ENCODE measurements at places on chromosomes 1 and 21.

- H3K27ac ChIP-seq, result no peak overlapping the region
- no peak for DNase-seq
- H3K36me3 ChIP-seq, result no peaks in the 10 kb centered on the region
- no peaks in the 10 kb centered on the region for H3K4me1 ChIP-seq
Measured at GRCh38 chr1:44012941-44013609, 18.2 kb downstream of the SLC6A9 start.

DNA sequence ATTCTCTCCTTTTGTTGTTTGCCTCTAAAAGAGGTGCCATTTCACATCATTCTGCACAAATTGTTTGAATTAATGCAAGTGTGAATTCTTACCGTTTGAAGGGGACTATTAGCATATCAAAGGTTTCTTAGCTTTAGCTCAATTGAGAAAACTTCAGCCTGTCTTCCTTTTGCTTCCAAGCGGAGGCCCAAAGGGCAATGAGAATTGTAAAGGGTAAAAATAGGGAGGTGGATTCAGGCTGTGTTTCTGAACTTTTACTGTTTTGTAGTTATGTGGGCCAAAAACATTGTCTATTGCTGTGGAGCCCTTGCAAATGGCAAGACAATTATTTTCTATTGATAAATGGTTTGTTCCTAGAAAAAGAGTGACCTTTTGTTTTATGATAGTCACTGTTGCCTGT is 3.6 kb downstream of the ADGRL2 start:
- H3K36me3 ChIP-seq, result no peaks in the 10 kb centered on the region
- peak overlapping the region; percentile 84 for H3K27ac ChIP-seq
- DNase-seq, result no peak
- peaks cover 5% of the 10 kb centered on the region for H3K4me1 ChIP-seq
- H3K27me3 ChIP-seq, result no peaks in the 10 kb centered on the region

DNA sequence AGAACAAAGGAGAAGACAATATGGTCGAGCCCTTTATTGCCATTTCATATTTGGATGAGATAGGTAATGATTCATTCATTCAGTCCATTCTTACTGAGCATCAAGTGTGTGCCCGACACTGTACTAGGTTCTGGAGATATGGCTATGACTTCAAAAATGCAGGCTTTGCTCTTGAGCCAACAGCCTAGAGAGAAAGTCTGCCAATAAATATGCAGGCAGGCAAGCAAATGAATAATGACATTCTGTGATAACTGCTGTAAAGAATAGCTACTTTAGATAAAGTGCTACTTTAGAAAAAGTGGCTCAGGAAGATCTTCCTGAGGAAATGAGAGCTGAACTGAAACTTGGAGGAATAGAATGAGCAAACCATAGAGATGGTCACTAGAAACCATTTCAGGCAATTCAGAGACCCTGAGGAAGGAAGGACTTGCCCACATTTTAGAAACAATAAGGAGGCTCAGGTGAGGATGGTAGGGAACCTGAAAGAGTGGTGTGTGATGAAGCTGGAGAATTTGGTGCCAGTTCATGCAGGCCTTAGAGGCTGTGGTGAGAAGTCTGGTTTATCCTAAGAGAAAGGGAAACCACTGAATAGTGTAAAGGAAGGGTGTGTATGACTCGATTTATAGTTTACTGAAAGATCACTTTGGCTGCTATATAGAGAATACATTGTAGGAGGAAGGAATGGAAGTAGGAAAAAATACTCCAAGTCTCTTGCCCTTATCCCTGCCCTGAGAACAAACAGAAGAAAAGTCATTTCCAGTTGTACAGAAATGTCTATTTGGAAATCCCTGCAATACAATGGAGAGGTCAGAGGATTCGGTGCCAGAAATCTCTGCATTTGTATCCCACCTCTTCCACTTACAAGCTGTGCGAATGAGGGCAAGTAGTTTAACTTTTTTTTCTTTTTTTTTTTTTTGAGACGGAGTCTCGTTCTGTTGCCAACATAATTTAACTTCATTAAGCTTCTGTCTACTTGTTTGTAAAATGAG is 167.9 kb downstream of the VPS13D start:
- no peak overlapping the region for H3K4me3 ChIP-seq
- H3K4me1 ChIP-seq, result peaks cover 8% of the 10 kb centered on the region
- DNase-seq, result no peak
- peaks cover 8% of the 10 kb centered on the region for H3K36me3 ChIP-seq

GRCh38 chr1:156794506-156795373 is 21.9 kb downstream of the SH2D2A start:
- H3K4me1 ChIP-seq, result peaks cover 11% of the 10 kb centered on the region
- no peak overlapping the region for H3K4me3 ChIP-seq
- no peak for DNase-seq
- H3K27me3 ChIP-seq, result no peaks in the 10 kb centered on the region

DNA sequence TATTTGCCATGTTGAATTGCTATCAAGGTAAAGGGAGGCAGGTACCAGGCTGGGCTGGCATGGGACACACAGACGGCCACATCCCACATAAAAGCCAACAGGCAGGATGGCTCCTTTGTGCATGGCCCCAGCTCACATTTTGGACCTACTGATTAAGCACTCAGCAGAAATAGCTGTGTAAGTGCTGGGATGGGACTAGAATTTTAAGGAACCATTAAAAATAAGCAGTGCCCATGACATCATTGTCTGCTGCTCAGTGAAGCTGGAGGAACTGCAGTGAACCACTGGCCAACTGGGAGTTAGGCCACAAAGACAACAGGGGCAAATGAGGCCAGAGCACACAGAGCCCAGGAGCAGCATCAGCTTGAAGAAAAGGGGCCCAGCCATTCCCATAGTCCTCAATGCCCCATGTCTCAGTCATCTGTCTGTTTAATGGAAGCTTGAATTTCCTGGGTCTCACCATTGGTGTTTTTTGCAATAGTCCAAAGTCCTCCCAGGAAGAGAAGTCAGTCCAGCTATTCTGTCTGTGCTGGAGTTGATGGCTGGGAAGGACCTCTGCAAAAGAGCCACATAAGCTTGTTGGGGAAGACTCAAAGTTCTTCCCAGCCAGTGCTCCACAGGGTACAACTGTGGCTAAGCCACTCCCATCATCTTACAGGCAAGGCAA is 45.3 kb upstream of the TNR start:
- H3K4me3 ChIP-seq, result no peak overlapping the region
- DNase-seq, result no peak
- H3K27ac ChIP-seq, result no peak overlapping the region
- peaks cover 33% of the 10 kb centered on the region for H3K4me1 ChIP-seq
- no peaks in the 10 kb centered on the region for H3K36me3 ChIP-seq

DNA sequence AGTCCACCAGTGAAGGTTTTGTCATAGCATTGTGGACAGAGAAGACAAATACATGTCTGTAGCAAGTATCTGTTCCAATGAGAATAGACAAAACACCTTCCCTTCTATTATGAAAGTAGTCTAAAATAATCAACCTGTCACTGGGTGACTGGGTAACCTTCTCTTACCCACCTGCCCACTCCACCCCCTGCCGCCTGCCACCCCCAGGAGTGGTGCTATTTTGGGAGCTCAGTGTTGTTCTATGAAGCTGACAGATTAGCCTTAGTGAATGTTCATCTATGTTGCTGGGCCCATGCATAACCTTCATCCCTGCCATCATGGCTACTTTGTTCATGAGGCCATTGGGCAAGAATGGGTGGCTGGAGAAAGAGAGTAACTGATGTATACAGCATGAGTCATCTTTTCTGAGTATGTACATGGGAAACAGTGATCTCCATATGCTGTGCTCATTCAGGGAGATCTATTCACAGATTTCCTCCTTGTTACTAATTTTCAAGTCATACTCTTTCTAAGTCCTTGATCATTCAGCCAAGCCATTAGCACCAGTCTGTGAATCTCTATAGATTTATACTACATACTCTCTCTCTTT is 24.8 kb downstream of the MARK1 start:
- H3K4me1 ChIP-seq, result no peaks in the 10 kb centered on the region
- no peak overlapping the region for H3K4me3 ChIP-seq
- no peak overlapping the region for H3K27ac ChIP-seq
- H3K36me3 ChIP-seq, result no peaks in the 10 kb centered on the region
- DNase-seq, result no peak

- no peaks in the 10 kb centered on the region for H3K4me1 ChIP-seq
- no peak overlapping the region for H3K4me3 ChIP-seq
- H3K27ac ChIP-seq, result no peak overlapping the region
- no peak for DNase-seq
Measured at GRCh38 chr21:45780647-45781046, 137.1 kb downstream of the PCBP3 start.

DNA sequence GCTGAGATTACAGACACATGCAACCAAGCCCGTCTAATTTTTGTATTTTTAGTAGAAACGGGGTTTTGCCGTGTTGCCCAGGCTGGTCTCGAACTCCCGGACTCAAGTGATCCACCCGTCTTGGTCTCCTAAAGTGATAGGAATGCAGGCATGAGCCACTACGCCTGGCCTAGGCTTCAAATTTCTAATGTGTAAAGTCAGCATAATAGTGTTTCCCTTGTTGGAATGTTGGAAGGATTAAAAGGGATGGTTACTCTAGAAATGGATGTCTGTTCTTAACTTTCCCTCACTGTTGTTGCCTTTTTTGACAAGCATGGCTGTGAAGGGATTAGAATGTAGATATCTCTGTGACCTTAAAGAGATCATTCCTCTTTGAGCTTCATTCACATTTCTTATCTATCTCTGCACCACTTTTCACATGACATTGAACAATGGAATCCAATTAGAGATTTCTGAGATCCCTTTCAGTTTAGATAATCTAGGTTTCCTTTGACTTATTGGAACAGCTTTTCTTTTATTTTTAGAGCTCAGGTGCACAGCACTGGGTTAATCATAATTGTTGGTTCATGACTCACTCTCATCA is 33.7 kb downstream of the NFASC start:
- H3K36me3 ChIP-seq, result no peaks in the 10 kb centered on the region
- H3K4me1 ChIP-seq, result no peaks in the 10 kb centered on the region
- DNase-seq, result no peak
- no peaks in the 10 kb centered on the region for H3K27me3 ChIP-seq
- H3K4me3 ChIP-seq, result no peak overlapping the region

GRCh38 chr21:41045534-41046268 is 122.3 kb upstream of the BACE2 start:
- no peak overlapping the region for H3K4me3 ChIP-seq
- no peaks in the 10 kb centered on the region for H3K4me1 ChIP-seq
- no peak overlapping the region for H3K27ac ChIP-seq
- peak; percentile 85 for DNase-seq
- H3K36me3 ChIP-seq, result no peaks in the 10 kb centered on the region
- no peaks in the 10 kb centered on the region for H3K27me3 ChIP-seq

- H3K27me3 ChIP-seq, result no peaks in the 10 kb centered on the region
- no peaks in the 10 kb centered on the region for H3K36me3 ChIP-seq
- DNase-seq, result no peak
Measured at GRCh38 chr1:8251635-8252034, 66.3 kb upstream of the SLC45A1 start.

DNA sequence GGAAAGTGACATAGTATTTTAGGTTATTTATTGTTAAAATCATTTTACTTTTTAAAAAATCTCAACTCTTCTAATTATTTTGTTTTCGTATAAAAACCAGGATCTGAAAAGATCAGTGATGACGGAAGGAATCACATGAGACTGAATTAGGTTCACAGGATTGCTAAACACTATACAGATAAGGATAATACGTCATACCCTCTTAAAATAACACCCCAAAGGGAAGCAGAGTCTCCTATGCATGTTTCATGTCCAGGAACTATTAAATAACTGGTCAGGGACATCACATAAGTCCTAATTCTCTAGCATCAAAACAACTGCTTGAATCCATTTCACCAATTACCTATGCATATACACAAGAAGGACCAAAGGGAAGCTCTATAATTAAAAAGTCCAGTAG is 84.9 kb downstream of the FOXJ3 start:
- no peak for DNase-seq
- no peaks in the 10 kb centered on the region for H3K27me3 ChIP-seq
- H3K27ac ChIP-seq, result no peak overlapping the region
- H3K4me1 ChIP-seq, result no peaks in the 10 kb centered on the region
- H3K4me3 ChIP-seq, result no peak overlapping the region
- H3K36me3 ChIP-seq, result peaks cover 19% of the 10 kb centered on the region

GRCh38 chr1:16151196-16151994 is 4.5 kb downstream of the EPHA2 start:
- H3K4me1 ChIP-seq, result peaks cover 43% of the 10 kb centered on the region
- peak overlapping the region; percentile 43 for H3K4me3 ChIP-seq
- peaks cover 50% of the 10 kb centered on the region for H3K36me3 ChIP-seq
- no peaks in the 10 kb centered on the region for H3K27me3 ChIP-seq

GRCh38 chr1:178934546-178934945 is 63.7 kb upstream of the ANGPTL1 start:
- no peak overlapping the region for H3K4me3 ChIP-seq
- H3K27ac ChIP-seq, result no peak overlapping the region
- H3K4me1 ChIP-seq, result no peaks in the 10 kb centered on the region
- DNase-seq, result no peak
- H3K27me3 ChIP-seq, result no peaks in the 10 kb centered on the region

DNA sequence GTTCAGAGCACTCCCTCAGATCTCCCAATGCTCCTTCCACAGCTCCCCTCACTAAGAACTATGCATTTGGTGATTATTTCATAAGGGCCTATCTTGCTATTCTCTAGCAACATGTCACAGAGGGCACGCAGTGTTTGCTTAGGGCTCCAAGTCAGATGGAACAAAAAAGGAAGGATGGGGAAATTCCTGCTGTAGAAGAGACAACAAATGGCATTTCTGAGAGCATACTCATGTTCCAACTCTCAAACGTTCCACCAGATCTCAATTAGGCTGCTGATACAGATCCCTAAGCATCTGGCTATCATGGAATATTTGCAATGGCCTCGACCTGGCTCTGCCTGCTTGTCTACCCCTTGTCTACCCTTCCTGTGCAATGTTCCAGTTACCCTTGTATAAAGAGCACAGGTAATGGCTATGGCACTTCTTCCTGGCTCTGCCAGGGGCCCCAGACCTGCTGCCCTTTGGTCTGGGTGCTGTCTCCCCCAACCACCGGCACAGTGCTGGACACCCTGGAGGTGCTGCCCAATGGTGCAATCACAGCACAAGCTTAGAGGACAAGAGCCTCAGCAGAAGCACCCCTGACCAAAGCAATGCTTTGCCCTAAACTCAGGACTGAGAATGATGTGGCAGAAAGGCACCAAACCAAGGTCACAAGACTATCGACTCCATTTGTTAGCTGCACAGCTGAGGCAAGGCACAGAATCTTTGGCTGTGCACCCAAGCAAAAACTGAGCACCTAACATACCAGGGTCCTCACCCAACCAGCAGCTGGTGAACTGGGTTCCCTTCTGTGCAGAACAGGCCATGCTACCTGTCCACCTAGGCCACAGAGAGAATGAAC is 3.6 kb downstream of the PARP1 start:
- no peak for DNase-seq
- peaks cover 35% of the 10 kb centered on the region for H3K36me3 ChIP-seq
- H3K4me3 ChIP-seq, result peak overlapping the region; percentile 97
- peaks cover 4% of the 10 kb centered on the region for H3K4me1 ChIP-seq
- H3K27ac ChIP-seq, result no peak overlapping the region
- no peaks in the 10 kb centered on the region for H3K27me3 ChIP-seq

- DNase-seq, result no peak
- no peaks in the 10 kb centered on the region for H3K4me1 ChIP-seq
- no peaks in the 10 kb centered on the region for H3K36me3 ChIP-seq
- H3K4me3 ChIP-seq, result no peak overlapping the region
Measured at GRCh38 chr1:230091473-230092231, 24.6 kb downstream of the GALNT2 start.

GRCh38 chr1:2786329-2787162 is 14.9 kb downstream of the TTC34 start:
- no peaks in the 10 kb centered on the region for H3K36me3 ChIP-seq
- no peaks in the 10 kb centered on the region for H3K4me1 ChIP-seq
- no peak overlapping the region for H3K27ac ChIP-seq
- no peak overlapping the region for H3K4me3 ChIP-seq
- no peaks in the 10 kb centered on the region for H3K27me3 ChIP-seq
- DNase-seq, result peak; percentile 71

Measured in endodermal cell (in vitro differentiated cells).